ENCODE measurements at places on chromosomes 11 and 22. TPM values are rescaled to one million over a fixed set of nuclear protein-coding genes. Genes with fewer than 3 reads are reported as not detected.

- no peak for DNase-seq
Measured at GRCh38 chr22:40024201-40025061, 29.7 kb downstream of the FAM83F start.

- DNase-seq = no peak
Measured at GRCh38 chr22:41308544-41308947, 7.2 kb downstream of the ZC3H7B start.

- no peak for DNase-seq
Measured at GRCh38 chr22:25008666-25009065, 56.1 kb downstream of the KIAA1671 start.

- DNase-seq = no peak
Measured at GRCh38 chr22:29510542-29510941, 30.5 kb downstream of the NEFH start.

DNA sequence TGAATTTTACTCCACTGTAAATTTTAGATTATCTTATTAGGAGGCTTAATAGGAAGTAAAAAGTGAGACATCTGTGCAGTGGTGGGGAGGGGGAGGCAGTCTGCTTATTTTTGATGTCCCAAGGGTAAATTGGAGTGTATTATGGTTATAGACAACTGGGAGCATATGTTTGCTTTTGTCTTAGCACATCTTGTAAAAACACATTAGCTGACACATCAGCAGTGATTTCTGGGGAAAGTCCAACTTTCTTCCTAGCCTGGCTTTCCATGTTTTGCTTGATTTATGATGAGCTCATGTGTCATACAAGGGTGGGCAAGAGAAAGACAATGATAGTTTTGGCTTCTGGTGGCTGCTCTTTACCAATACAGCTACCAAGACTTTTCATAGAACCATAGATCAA, 4.0 kb downstream of the ANO3 start:
- no peak for DNase-seq

GRCh38 chr11:76455331-76455730, 10.5 kb downstream of the EMSY start:
- DNase-seq = no peak

DNA sequence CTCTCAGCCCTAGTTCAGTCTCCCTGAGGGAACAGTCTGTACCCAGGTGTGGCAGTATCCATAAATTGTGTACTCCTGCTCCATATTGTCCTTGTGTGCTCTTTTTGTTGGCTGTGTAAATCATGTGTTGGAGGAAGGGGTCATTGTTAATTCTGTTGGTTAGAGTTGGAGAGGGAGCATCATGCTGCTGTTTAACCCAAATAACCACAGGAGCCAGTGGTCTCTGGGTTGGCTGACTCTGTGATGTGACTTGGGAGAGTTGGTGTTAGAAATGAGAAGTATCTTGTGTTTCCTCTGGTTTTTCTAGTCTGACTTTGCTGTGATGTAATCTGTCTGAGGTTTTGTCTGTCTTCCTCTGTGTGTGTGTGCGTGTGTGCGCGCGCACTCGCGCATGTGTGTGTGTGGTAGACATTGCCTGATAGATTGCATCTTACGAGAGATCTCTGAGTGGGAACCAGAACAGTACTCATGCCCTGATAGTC, 30.5 kb downstream of the CTNND1 start:
- no peak for DNase-seq

GRCh38 chr11:65148657-65149056, 14.3 kb upstream of the SYVN1 start:
- DNase-seq = no peak

DNA sequence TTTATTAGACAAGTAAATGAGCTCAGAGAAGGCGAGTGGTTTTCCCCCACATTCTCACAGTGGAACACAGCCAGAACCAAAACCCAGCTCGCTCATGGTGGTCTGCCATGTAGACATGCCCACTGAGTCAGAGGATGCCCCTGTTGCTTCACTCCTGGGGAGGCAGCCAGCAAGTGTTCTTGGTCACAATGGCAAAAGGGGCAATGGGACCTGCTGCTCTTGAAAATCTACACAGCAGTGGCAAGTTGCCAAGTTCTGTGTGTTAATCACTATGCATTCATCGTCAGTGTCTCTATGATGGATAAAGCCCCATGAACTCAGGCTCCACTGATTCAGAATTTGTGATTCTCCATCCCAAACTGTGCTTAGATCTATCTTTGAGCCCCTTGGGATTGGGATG, 64.7 kb upstream of the TBCEL start:
- DNase-seq = no peak

DNA sequence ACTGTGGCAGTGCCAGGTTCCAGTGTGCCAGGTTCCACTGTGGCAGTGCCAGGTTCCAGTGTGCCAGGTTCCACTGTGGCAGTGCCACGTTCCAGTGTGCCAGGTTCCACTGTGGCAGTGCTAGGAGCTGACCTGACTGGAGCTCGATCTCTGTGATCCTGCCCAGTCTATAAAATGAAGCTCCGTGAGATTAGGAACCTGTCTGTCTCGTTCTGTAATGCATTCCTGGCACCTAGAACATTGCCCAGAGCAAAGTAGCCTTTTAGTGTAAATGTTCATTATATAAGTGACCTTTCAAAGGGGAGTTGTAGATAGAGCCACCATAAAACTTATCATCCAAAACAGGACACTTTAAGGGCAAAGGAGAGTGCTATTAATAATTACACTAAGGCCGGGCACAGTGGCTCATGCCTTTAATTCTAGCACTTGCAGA, 36.0 kb downstream of the ART5 start:
- DNase-seq = no peak

- no peak for DNase-seq
Measured at GRCh38 chr11:110497231-110497978, 67.7 kb downstream of the FDX1 start.

DNA sequence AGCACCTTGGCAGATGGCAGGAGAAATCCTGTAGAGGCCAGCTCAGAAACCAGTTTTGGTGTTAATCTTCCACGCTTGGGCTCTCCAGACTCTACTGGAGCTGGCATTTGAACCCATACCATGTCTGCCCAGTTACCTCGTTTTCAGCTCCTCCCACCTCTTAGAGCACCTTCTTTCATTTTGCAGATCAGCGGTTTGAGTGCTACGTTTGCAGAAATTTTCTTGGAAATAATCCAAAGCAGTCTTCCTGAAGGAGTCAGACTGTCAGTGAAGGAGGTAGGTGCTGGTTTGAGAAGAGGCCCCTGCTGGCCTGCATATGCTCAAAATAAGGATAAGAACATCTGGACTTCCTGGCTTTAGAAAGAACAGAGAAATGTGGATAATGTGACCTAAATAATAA, 13.7 kb downstream of the COA4 start:
- no peak for DNase-seq

The ATM gene
- 64.0 TPM for total RNA-seq

The LMNTD2 gene
- 3.3 TPM for total RNA-seq

The MMP3 gene
- not detected for total RNA-seq

The SLC22A9 gene
- total RNA-seq = not detected
